ENCODE measurements at places on chromosomes 4 and X.

- DNase-seq = no peak
These were observed 121.2 kb downstream of the GASK1B start for GRCh38 chr4:158051401-158052235.

DNA sequence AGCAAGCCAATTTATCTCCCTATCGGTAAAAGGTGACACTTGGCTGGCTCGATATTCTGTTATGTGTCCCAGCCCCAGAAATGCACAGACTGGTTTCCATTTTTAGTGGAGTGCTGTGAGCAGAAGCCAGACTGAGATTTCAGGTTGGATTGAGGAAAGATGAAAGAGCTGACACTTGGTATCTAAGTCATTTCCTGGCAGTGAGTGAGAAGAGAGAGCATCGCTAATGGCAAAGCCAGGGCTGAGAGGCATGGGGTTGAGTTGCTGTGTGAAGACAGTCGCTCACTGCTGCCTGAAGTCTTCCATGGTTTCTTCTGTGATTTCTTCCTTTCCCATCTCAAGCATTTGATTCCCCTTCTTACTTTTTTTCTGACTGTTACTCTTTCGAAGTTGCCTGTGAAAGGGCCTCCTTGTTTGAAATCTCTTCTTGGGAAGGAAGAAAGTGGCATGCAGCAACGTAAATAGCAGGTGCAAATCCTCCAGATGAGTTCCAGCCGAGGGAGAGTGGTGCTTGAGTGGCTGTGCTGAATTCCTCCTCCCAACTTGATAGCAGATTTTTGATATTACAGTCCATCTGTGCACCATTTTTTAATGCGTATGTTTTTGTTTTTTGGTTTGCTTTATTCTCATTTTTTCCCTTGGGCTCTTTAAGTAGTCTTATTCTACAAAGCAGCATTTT lies 109.2 kb upstream of the LIMCH1 start:
- no peak for DNase-seq

- no peak for DNase-seq
These were observed 1.4 kb downstream of the PGM2 start for GRCh38 chr4:37827802-37828321.

- DNase-seq = no peak
These were observed 33.3 kb downstream of the CASK start for GRCh38 chrX:41890026-41890423.

- no peak for DNase-seq
These were observed 390.7 kb upstream of the ADGRL3 start for GRCh38 chr4:60809486-60809800.

- no peak for DNase-seq
These were observed 15.1 kb downstream of the TEC start for GRCh38 chr4:48254381-48255071.

GRCh38 chr4:26959654-26960047 lies 99.0 kb downstream of the STIM2 start:
- no peak for DNase-seq

DNA sequence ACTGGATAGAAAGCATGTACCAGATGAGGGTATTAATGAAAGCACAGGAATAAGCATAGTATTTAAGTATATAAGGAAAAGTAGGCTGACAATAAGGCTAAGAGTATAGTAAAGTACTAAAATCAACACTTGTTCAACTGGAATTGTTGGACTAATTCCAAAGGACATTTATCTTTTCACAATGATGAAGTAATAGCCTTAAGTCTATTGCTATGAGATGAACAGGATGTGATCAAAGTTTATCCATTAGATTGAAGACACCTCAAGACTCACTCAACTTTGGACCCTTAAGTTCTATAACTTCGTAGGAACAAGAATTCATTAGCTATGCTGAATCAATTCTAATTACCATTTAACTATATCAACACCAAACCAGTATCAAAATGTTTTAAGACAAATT lies 7.6 kb downstream of the MAD2L1 start:
- DNase-seq = no peak

DNA sequence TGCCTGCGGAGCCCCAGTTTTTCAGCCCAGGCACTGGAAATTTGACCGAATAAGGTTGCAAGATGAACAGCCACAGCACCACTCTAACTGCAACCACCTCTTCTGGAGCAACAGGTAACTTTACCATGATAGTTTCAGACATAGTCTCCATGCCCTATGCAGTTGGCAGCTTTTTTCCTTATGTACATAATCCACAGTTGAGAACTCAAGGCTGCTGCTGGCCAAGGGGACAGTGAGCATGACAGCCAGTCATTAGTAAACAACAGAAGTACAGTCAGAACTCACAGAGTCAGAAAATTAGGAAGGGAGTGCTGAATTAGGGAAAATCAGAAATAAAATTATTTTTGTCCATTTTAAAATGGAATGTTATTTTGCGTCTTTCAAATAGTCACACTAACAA lies 192.7 kb upstream of the NHS start:
- DNase-seq = no peak

DNA sequence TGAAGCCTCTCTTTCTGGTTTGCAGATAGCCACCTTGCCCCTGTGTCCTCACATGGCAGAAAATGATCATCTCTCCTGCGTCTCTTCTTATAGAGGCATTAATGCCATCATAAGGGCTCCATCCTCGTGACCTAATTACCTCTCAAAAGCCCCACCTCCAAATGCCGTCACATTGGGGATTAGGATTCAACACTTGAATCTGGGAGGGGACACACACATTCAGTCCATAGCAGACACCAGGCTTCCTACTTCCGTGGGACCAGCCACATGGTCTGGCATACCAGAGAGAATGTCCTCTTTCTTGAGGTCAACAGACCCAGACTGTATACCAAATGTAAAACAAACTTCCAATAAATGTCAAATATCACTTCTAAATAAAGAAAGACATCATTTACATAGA lies 82.3 kb upstream of the S100G start:
- no peak for DNase-seq

DNA sequence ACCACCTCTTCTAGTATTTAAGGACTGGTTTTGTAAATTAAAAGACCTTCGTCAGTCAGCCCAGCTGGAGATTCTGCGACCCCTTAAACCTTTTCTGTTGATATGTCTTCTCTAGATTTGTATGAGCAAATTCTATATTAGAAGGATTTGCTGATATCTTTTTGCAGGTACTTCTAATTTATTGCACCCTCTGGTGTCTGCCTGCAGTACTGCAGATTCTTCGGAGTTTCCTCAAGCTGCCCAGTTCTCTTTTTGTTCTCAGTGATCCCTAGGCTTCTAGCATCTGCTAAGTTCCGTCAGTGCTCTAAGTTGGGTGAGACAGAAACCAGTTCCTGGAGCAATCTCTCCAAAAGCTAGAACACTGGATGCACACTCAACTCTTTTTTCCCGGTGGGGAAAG lies 545.2 kb downstream of the C4orf33 start:
- DNase-seq = no peak

DNA sequence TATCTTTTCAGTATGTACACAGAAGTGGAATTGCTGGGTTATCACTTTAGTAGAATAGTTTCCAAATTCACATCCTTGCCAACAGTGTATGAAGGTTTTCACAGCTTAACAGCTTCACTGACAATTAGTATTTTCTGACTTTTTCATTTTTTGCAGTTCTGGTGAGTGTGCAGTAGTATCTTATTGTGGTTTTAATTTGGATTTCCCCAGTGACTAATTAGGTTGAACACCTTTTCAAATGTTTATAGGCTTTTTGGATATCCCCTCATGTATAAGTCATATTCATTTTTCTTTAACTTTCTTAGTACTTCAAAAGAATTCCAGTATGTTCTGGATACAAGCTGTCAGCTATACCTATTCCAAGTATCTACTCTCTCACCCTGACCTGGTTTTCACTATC lies 37.1 kb downstream of the BRCC3 start:
- DNase-seq = no peak

GRCh38 chrX:55867181-55867651 lies 149.7 kb downstream of the RRAGB start:
- DNase-seq = no peak

DNA sequence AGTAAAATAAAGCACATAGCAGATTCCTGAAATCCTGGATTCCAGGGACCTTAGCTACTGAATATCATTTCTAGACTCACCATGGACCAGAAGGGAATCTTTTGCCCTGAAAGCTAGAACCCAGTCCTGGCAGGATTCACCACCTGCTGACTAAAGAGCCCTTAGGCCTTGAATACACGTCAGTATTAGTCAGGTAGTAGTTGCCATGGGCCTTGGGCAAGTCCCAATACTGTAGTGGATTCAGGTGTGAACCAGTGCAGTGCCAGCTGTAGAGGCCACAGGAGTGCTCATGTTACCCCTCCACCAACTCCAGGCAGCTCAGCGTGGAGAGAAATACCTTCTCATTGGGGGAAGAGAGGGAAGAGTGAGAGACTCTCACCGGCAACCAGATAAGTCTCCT lies 64.1 kb upstream of the UBQLN2 start:
- DNase-seq = no peak

Measured in DMS 273 treated with DMSO at 0.1 percent for 48 hours (cell line).